Omental fat pad (tissue), 4 donors: ENCODE measurements at places on chromosomes 16 and 17. TPM values are rescaled to one million over a fixed set of nuclear protein-coding genes. Genes with fewer than 3 reads are reported as not detected.

DNA sequence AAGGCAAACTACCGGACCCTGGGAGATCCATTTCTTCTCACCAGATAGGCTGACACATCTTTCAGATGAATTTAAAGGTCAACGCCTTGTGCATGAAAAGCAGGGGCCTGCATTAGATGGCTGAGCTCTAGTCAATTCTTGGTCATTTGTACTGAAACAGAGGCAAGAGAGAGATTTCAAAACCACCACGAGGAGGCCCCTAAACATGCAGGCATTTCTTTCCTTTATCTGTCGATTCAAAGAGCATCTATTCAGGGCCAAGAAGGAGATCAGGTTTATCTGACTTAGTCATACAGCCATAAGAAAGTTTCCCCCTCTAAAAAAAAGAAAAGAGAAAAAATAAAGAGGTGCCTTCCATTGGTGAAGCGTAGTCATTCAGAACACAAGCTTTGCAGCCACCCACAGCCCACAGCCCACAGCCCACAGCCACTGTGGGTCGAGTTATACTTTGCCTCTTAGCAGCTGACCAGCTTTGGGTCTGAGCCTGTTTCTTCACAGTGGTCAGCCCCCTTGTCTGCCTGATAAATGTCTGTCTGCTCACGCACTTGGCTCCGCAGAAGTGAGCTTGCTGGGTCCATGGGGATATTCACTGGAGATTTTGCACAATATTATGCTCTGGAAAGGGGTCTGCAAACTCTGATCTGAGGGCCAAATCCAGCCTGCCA lies 207.5 kb downstream of the CDH13 start:
- no peak for DNase-seq

GRCh38 chr17:4987767-4988567 lies 492 bp upstream of the CAMTA2 start:
- no peak for DNase-seq

- no peak for DNase-seq
Measured at GRCh38 chr16:26281381-26282110, 589.8 kb downstream of the HS3ST4 start.

Gene ACE
- 20.2 TPM for total RNA-seq

DNA sequence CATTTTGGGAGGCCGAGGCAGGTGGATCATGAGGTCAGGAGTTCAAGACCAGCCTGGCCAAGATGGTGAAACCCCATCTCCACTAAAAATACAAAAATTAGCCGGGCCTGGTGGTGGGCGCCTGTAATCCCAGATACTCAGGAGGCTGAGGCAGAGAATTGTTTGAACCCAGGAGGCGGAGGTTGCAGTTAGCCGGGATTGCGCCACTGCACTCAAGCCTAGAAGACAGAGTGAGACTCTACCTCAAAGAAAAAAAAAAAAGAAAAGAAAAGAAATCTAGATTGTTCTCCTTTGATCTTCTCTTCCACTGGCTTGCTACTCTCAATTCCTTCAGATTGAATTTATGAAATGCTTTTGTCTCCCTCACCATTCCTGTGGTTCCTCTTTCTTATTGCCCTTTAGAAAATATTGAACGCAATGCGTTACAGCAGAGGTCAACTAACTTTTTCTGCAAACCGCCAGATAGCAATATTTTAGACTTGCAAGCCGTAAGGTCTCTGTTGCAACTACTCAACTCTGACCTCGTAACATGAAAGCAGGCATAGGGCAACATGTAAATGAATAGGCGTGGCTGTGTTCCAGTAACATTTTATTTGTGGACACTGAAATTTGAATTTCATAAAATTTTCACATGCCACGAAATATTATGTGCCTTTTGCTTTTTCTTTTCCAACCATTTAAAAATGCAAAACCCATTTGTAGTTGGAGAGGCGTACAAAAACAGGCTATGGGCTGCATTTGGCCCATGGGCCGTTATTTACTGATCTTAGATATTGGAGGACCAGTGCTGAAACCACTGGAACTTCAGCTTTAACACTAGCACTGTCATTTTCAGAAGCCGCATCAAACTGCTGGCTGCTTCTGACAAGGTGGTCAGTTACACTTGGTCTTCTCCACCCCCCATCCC lies 24.8 kb downstream of the PITPNC1 start:
- no peak for DNase-seq
